ENCODE measurements at places on chromosomes 6 and 20.

DNA sequence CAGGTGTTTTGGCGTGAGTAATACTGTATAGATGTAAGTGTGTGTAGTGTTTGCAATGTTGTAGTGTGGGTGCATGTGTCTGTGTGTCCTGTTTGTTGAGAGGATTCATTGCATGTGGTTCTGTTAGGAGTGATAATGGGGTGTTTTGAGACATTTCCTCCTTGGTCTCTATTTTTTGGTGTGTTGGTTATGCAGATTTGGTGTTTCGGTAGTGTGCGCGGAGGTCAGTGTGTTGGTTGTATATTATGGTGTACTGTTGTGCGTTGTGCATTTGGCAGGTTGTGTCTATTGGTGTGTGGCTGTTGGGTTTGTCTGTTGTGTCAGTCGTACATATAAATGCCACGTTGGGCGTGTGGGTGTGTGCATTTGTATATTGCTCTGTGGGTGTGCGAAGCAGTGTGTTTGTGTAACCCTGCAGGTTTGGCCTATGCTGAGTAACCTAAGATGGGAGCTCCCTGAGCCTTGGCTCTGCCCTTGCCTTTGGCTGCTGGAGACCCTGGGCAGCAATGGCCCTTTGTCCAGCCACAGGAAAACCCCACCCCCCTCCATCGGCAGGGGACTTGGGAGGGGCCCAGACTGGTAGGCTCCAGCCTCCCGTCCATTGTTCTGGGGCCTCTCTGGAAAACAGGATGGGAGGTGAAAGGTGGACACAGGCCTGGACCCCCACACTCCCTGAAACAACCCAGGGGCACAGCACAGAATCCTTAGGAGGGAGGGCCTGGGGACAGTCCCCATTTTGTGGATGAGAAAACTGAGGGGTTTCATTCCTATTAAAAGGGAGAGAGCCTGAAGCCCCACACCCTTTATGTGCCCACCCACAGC, 10.3 kb upstream of the ID1 start:
- no peak for DNase-seq

DNA sequence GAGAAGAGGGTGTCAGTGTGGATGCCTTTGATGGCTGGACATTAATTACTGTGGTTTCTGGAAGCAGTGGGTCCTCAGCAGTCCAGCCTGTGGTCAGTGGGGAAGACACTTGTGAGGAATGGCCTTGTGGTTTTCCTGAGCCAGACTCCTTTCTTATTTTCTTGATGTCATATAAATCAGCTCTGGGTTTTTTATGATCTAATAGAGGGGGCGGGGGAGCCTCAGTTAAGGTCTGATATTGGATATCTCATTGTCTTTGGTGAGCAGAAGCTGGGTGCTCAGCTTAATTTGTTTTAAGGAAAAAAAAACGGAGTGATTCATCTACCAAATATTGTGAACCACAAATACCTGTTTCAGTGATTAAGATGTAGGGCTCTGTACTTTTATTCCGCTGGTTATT, 62.1 kb downstream of the OTOR start:
- DNase-seq: no peak

DNA sequence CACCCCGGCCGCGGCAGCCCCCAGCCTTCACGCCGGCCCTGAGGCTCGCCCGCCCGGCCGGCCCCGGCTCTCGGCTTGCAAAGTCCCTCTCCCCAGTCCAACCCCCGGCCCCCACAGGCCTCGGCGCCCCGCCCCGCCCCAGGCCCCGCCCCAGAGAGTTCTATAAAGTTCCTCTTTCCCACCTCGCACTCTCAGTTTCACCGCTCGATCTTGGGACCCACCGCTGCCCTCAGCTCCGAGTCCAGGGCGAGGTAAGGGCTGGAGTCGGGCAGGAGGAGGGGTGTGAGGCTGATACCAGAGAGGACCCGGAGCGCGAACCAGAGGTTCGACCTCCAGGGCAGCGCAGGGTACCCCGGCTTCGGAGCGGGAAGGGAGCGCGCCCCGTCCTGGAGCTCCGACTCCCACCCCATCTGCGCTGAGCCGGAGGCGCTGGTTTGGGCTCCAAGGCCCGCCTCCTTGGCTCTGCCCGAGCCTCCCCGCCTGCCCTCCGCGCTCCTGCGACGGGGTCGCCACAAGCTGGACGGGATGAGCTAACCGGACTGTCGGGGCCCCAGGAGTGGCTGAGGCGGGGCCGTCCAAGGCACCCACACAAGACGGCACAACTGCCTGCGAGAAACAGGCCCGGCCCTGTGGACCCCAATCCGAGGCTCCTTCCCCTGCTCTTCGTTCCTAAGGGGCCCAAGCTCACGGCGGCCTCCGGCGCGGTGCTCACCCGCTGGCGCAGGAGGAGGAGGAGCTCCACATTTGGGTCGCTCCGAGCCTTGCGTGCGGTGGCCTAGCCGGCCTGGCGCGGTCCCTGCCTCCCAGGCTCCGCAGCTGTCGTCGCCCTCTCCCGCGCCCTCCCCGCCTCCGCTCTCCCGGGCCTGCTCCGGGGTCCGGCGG, at the start of gene IRF4:
IRF4 (plus strand) TSS at position 194 of the 882 bp plus-strand sequence. CDS start 1,401 bp downstream, outside the sequence.
- peak; percentile 83 for DNase-seq

DNA sequence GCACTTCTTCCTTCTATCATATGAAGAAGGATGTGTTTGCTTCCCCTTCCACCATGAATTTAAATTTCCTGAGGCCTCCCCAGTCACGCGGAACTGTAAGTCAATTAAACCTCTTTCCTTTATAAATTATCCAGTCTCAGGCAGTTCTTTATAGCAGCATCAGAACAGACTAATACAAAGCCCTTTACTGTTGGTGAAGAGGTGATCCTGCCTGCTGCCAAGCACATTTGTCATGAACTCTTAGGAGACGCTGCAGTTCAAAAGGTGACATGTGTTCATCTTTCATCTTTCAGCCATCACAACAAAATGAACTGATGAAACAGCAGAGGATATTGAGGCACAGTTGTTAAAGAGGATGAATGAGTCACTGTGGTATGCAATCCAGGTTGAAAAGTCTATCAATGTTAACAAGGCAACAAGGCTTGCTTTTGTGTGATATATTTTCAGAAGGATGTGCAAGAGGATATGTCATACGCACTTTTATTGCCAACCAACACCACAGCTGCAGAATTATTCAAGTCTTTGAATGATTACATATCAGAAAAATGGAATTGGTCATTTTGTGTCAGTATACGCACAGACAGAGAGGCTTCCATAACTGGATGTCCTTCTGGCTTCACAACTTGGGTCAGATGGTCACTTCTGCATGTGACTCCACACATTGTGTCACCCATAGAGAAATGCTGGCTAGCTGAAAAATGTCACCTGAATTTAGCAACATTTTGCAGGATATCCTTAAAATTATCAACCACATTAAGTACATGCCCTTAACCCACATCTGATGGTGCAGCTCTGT, 52.4 kb upstream of the PLN start:
- no peak for DNase-seq

DNA sequence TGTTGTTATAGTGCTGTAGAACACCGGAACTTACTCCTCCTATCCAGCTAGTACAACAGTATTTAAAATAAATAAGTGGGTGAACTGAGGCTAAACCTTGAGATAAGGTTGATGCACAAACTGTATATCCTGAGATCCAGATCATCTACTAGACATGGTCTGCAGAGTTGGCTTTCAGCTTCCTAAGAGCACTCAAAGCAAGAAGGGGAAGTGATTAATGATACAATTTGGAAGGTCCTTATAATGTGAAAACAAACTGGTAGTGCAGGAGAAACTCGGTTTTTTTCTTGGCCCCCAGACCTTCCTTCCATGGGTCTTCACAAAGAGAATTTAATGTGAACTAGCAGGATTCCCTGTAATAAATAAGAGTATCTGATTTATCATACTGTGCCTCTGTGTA, 27.4 kb upstream of the RREB1 start:
- no peak for DNase-seq
